ENCODE measurements at places on chromosomes 5 and 9.

- DNase-seq, result no peak
Observed at GRCh38 chr5:89117124-89117644, 234.2 kb upstream of the MEF2C start.

DNA sequence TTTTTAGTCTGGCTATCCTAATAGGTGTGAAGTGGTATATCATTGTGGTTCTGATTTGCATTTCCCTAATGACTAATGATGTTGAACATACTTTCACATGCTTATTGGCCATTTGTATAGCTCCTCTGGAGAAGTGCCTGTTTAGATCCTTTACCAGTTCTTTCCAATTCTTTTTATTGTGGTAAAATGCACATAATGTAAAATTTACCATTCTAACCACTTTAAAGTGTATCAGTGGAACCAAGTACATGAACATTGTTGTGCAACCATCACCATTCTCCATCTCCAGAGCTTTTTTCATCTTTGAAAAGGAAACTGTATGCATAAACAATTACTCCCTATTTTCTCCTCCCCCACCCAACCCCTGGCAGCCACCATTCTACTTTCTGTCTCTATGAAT lies 95.4 kb downstream of the NRG2 start:
- no peak for DNase-seq

DNA sequence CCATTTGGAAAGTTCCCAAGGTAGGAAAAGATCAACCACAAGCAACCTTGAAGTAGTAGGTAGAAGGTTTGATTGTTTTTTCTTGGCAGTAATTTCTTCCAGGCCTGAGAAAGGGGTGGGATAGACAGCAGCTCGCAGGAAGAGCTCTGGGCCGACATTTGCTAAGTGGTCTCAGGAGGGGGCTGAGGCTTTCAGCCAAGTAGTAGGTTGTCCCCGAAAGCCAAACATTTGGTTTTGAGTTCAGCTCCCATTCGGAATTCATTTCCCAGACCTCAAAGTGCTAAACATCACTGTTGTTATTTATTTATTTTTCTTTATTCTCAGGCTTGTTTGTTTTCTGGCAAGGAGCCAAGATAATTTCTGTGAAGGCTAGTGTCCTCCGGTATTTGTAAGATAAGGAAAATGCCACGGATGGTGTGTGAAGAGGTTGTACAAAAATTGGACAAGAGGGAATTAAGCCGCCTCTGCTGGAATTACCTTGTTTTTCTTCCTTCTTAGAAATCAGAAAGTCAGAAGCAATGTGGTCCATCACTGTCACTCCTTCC lies 112.1 kb downstream of the KIF4B start:
- DNase-seq, result no peak

DNA sequence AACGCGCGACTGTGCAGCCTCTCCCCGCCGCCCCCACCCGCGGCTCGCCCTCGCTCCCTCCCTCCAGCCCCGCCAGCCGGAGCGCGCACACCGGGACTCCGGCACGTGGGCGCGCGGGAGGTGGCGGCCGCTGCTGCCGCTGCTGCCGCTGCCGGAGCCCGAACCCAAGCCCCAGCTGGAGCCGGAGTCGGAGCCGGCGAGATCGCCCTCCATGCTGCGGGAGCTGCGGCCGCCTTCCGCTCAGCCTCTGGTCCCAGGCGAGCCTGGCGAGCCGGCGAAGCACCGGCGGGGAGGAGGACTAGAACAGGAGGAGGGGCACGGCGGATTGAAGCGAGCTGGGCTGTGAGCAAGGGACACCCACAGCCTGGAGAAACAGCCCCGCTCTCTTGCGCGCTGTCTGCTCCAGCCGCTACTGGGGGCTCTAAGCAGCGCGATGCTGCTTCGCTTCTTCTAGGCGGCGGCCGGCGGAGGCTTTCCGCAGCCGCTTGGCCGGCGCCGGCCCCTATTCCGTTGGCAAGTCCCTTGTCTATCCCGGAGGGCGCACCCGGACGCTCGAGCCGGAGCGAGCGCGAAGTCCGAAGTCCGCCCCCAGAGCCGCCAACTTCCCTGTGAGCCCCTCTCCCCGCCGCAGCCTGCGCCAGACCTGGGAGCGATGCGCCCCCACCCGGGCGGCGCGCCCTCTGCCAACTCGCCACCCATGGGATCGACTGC lies 598.7 kb upstream of the SGCD start:
- peak; percentile 31 for DNase-seq

- DNase-seq, result no peak
Observed at GRCh38 chr9:136172412-136173079, 32.4 kb downstream of the LHX3 start.

- no peak for DNase-seq
Observed at GRCh38 chr5:61304590-61305381, 27.3 kb upstream of the ZSWIM6 start.

DNA sequence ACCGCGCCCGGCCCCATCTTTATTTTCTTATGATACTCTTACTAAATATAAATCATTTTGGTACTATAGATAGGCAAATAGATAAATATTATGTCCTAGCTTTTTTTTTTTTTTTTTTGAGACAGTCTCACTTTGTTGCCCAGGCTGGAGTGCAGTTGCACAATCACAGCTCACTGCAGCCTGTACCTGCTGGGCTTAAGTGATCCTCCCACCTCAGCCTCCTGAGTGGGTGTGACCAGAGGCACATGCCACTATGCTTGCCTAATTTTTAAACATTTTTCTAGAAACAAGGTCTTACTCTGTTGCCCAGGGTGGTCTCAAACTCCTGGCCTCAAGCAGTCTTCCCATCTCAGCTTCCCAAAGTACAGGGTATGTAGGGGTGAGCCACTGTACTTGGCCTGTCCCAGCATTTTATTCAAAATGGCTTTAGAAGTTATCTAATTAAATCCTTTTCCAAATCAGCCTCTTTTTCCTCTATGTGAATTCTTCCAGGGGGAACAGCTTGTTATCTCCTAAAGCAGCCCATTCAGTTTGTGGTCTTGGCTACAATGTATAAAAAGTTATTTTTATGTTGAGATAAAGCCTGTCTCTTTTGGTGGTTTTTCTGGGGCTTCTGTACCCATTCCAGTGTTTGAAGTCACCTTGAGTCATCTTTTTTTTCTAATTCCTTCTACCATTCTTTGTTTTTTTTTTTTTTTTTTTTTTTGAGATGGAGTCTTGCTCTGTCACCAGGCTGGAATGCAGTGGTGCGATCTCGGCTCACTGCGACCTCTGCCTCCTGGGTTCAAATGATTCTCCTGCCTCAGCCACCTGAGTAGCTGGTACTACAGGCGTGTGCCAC lies 12.1 kb downstream of the MELK start:
- no peak for DNase-seq

- no peak for DNase-seq
Observed at GRCh38 chr9:19102181-19102630, 498 bp downstream of the HAUS6 start.

DNA sequence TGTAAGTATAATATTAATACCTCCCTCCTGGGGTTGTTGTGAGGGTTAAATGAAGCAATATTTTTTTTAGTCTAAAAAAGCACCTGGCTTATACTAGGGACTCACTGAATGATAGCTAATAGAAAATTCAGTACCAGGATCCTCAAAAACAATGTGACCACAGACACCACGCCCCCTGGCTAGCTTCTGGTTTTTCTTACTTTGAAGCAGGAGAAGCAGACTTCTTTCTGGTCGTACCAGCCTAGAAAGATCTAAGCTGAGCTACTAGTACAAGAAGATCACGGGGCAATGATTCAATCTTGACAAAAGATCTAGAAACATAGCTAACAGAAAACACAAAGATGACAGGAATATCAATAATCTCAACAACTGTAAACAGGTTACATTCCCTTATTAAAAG lies 218.5 kb upstream of the SLC30A5 start:
- DNase-seq, result no peak

- no peak for DNase-seq
Observed at GRCh38 chr5:118397236-118397635, 591.1 kb downstream of the DTWD2 start.
